ENCODE measurements at places on chromosomes 11 and 22.

GRCh38 chr11:111166598-111166997 is 78.9 kb upstream of the POU2AF2 start:
- DNase-seq, result no peak

DNA sequence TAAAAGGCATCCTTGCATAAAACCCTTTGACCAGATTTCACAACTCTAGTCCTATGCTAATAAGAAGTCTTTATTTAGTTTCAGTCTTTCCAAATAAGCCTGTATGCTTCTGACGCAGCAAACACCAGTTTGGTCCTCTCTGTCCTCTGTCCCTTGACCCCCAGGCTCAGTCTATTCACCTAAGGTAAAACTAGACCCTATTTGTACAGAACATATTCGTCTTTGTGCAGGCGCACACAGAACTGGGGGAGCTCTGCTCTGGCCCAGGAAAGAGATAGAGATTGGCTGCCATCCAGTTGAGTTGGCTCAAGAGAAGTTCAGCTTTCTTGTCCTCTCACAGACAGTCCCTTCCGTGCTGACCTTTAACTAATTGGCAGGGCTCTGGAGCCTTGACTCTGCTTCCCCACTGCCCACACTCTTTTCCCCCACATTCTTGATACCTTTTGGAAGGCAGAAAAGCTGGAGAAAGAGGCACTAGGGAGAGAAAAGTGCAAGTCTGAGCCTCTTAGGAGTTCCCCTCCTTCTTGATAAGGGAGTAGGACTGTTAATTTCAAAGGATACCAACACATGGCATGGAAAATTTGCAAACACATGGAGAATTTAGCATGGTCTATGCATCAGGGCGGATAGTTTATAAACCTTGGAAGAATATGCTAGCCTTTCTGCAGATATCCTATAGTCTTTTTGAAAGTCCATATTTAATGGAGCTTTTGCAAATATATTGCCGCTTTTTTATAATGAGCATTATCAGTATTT is 21.2 kb upstream of the PSMA1 start:
- no peak for DNase-seq

GRCh38 chr11:124930799-124931198 is 5.0 kb downstream of the HEPACAM start:
- DNase-seq, result no peak

DNA sequence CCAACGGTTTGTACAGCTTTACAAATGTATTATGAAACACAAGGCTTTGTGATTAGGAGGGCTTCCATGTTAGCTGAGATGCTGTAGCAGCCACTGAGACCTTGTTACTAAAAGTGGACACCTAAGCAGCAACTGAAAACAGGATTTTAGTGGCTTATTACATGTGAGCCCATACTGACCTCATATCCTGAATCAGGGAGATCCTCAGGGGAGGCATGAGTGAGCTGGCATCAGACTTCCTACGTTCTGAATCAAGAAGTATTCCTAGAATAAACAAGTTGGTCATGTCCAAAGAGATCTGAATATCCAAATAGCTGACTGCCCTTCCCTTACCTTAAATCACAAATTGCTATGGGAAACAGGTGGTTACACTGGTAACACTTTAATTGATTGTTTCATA is 59.1 kb upstream of the SCUBE2 start:
- peak; percentile 37 for DNase-seq

GRCh38 chr11:126214441-126214840 is 2.9 kb downstream of the FAM118B start:
- DNase-seq, result no peak

Measured in GM03348 (cell line).